Uterus (tissue), 4 donors: ENCODE measurements at places on chromosomes 13 and 19. TPM values are rescaled to one million over a fixed set of nuclear protein-coding genes. Genes with fewer than 3 reads are reported as not detected.

DNA sequence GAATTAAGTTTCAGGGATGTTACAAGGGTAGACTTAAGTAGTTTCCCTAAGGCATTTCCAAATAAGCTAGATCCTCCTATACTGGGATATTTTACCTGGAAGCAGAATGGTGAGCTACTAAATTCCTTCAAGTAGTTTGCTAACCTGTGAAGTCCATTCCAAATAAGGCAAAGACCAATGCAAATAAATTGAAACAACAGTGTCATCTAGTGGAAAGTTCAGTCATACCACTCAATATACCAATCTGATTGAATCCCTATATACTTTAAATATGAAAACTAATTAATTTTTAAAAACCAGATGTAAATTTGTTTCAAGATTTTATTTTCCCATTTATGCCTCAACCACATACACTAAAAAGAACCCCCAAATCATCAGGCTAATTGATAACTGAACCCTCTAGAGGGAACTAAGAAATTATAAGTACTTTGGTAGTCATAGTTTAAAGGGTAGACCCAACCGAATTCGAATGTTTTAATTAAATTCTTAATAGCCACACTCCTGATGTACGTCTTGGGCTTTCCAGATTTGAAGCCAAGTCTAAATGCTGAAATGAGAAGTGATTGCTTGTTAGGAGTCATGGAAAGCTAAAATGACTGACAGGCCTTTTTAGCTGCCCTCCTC lies 223.7 kb downstream of the TBC1D4 start:
- no peak for DNase-seq

- no peak for DNase-seq
Observed at GRCh38 chr13:44818016-44818415, 171.3 kb downstream of the NUFIP1 start.

The ZNF835 gene
- total RNA-seq = 8.3 TPM

The TBC1D17 gene
- total RNA-seq = 9.1 TPM

The PRTN3 gene
- not detected for total RNA-seq

DNA sequence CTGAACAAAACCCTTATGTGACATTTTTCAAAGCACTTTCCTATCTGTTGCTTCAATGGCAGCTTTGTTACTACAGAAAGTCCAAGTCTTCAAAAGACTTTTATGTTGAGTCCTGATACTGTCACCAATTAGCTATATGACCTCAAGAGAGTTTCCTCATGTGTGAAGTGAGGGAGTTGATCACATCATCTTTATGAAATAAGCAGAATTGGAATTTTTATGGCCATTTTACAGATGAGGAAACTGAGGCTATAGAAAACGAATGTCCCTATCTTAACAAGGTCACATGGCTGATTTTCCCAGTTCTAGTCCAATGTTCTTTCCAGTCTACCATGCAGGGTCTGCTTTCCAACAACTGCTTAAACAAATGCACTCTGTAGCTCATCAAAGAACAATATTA lies 2.6 kb downstream of the TNFRSF19 start:
- DNase-seq = no peak

DNA sequence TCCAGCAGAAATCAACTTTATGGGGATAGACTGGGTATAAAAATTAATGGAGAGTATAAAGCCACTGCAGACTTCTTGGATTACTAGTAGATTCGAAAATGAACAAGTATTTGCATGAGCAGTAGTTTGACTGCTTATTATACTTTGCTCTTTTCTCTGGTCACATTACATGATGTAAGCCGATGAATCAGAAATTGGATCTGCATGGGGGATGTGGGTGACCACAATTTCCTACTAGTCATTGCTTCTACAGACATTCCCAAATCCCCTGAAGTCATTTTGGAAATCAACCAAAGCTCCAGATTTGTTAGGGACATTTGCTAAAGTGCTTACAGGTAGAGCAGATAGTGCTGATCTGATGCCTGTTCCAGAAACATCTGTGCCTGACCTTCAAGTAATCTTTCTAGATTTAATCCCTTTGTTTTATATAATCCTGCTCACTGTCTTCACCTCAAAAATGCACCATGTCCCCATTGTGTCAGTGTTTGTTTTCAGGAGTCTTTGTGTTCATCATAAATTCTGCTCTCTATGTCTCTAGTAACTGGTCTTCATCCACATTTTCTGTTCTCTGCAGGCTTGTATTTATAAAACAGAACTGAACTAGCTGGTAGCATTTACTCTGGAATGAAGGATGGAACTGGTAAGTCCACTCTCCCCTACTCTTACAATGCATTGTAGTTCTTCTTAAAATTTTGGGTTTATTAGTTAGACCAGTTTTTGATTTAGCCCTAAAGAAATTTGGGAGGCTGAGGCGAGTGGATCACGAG lies 201.5 kb upstream of the CSNK1A1L start:
- no peak for DNase-seq

DNA sequence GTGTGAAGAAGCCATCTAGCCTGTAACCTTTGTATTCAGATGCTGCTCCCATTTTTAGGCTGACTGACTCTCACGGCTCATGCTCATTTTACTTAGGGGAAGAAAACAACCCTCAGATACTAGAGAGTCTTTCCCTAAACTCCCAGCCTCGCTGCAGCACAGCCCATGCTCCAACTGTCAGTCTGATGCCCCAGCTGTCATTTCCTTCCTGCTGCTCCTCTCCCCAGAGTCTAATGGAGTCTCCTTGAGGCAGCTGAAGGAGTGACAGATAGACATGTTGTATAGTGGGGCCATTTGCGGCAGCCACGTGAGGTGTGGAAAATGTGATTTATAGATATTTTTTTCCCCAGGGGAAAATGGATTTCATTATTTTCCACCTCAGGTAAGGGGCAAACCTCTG lies 59.2 kb upstream of the OLFM4 start:
- no peak for DNase-seq

The PGLYRP1 gene
- total RNA-seq = not detected
